Stimulated activated CD8-positive, alpha-beta memory T cell treated with anti-CD3 and anti-CD28 coated beads, Interleukin-7, amount 100 ng/mL, for 1 hour (primary cell): ENCODE measurements at places on chromosomes 1 and 21.

- DNase-seq: no peak
Observed at GRCh38 chr1:153933955-153934354, 11.2 kb upstream of the GATAD2B start.

DNA sequence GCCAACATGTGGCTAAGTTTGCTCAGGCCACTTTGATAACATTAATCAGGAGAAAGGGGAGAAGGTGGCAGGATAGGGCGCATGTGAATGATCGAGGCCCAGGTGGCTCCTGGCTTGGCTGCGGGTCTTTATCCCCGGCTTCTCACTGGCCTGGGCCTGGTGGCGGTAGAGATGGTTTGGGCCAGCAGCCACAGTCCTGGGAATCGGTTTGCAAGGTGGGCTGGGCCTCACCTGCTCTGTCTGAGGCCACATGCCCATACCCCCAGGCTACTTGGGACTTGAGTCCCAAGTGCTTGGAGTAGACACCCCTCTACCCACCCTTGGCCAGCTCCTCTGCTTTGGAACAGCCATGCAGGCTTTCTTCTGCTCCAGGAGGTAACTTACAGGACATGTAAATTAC is 49.7 kb upstream of the DISP3 start:
- no peak for DNase-seq

- no peak for DNase-seq
Observed at GRCh38 chr1:32767156-32767555, 50.0 kb downstream of the YARS1 start.

- DNase-seq: no peak
Observed at GRCh38 chr1:165053351-165053750, 303.2 kb downstream of the LMX1A start.

DNA sequence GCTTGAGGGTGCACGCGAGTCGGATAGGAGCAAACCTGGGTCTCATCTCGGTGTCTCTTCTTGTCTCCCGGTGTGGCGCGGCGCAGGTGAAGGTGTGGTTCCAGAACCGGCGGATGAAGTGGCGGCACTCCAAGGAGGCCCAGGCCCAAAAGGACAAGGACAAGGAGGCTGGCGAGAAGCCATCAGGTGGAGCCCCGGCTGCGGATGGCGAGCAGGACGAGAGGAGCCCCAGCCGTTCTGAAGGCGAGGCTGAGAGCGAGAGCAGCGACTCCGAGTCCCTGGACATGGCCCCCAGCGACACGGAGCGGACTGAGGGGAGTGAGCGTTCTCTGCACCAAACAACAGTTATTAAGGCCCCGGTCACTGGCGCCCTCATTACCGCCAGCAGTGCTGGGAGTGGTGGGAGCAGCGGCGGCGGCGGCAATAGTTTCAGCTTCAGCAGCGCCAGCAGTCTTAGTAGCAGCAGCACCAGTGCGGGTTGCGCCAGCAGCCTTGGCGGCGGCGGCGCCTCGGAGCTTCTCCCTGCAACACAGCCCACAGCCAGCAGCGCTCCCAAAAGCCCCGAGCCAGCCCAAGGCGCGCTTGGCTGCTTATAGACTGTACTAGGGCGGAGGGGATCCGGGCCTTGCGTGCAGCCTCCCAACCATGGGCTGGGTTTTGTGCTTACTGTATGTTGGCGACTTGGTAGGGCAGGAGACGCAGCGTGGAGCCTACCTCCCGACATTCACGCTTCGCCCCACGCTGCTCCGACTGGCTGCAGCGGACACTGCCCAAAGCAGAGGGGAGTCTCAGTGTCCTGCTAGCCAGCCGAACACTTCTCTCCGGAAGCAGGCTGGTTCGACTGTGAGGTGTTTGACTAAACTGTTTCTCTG is 5.1 kb downstream of the HLX start:
- DNase-seq: no peak

- DNase-seq: no peak
Observed at GRCh38 chr1:31746687-31747086, 17.5 kb downstream of the ADGRB2 start.

DNA sequence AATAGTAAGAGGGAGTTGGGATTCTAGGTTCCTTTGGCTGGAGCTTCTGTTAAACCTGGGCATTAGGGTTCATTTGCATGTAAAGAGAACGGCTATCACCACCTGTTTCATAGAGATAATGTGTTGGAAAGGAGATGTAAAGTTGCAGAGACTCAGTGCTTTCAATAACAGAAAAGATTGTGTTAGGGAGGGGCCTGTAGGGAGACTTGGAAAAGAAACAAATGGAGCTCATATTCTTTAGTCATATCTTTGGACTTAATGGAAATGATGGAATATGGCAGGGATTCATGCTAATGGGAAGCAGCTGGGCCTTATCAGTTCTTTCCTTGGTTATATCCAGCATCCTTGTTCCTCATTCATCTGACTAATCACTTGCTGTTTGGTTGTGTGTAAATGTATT is 144.9 kb downstream of the CD247 start:
- DNase-seq: no peak

DNA sequence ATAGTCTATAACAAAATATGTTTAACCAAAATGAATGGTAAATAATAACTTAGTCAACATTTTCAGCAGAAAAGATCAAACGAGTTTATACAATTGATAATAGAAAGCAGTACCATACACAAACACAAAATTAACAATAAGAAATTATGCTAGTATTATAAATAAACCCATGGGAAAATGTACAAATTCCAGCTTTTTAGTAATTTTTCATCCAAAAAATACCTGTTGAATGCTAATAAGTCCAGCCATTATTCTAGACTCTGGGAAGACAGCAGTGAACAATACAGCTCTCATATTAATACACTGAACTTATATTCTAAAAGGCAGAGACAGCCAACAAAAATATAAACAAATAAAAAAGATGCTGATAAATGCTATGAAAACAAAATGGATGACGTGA is 66.3 kb downstream of the AKT3 start:
- DNase-seq: no peak

- DNase-seq: no peak
Observed at GRCh38 chr1:153231785-153232184, 14.4 kb downstream of the PRR9 start.

- no peak for DNase-seq
Observed at GRCh38 chr1:223763251-223763650, 50.9 kb downstream of the CAPN2 start.

DNA sequence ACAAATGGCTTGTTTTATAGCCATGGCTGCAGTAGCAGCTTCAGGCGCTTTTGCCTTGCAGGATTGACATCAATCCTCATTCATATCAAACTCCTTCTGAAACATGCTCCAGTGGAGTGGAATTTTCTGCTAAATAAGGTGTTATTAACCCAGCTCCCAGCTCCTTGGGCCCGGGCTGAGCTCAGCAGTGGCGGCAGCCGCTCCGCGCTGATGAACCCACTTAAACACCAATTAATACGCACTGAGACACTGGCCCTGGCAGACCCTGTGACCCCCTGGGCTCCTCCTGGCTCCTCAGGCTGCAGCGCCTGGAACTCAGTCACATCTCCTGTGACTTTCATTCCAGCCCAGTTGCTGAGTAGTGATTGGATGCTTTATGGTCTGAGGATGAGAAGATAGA is 137.4 kb upstream of the GRIK3 start:
- DNase-seq: no peak

GRCh38 chr1:17874710-17875109 is 119.6 kb downstream of the ACTL8 start:
- no peak for DNase-seq

DNA sequence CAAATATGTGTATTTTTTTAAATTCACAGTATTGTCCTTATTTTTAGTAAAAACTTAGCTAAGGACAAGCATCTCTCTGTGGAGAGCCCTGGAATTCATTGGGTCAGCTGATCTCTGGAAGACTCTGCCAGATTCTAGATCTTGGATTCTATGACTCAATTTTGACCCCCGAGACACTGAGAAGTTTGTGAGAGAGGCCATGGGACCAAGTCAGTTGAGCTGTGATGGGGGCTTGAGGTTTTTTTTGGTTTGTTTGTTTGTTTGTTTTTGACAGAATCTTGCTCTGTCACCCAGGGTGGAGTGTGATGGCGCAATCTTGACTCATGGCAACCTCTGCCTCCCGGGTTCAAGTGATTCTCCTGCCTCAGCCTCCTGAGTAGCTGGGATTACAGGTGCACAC is 13.5 kb downstream of the SHISA4 start:
- no peak for DNase-seq

GRCh38 chr1:190068304-190068703 is 409.4 kb downstream of the BRINP3 start:
- DNase-seq: no peak

DNA sequence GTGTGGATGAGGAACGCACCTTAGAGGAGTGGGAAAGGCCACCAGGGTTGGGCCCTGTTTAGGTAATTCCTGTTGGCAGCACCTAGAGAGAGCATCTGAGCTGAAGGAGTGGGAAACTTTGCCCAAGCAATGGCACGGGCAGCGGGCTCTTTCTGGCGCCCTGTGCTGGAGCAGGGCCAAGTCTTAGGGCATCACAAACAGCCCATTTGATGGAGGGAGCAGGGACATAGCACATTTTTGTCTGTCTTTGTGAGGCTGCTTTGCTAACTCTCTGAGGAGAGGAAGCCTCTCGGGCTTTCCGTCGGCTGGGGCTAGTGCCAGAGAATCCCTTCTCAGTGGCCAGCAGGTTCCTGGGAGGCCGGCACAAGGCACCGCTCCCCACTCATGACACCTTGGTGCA is 22.5 kb upstream of the CNTN2 start:
- DNase-seq: no peak

GRCh38 chr1:103191327-103191726 is 83.0 kb upstream of the COL11A1 start:
- no peak for DNase-seq

GRCh38 chr1:67939186-67939743 is 106.0 kb upstream of the GNG12 start:
- DNase-seq: no peak

DNA sequence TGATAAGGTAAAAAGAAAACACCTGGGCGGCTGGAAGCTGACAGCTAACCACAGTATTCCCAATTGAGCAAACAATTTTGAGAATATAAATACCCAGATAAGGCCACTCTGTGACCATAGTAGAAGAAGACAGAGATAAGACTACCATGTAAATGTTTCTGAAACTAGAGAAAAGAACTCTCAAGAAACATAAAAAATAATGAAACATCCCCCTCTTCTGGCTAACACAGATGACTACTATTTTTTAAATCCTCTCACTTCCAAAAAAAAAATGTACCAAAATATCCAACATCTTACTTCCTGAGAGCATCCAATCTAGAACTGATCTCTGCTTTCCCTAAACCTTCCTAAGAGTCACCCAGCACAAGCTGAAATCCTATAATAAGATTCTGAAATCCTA is 125.9 kb downstream of the HFM1 start:
- DNase-seq: no peak

DNA sequence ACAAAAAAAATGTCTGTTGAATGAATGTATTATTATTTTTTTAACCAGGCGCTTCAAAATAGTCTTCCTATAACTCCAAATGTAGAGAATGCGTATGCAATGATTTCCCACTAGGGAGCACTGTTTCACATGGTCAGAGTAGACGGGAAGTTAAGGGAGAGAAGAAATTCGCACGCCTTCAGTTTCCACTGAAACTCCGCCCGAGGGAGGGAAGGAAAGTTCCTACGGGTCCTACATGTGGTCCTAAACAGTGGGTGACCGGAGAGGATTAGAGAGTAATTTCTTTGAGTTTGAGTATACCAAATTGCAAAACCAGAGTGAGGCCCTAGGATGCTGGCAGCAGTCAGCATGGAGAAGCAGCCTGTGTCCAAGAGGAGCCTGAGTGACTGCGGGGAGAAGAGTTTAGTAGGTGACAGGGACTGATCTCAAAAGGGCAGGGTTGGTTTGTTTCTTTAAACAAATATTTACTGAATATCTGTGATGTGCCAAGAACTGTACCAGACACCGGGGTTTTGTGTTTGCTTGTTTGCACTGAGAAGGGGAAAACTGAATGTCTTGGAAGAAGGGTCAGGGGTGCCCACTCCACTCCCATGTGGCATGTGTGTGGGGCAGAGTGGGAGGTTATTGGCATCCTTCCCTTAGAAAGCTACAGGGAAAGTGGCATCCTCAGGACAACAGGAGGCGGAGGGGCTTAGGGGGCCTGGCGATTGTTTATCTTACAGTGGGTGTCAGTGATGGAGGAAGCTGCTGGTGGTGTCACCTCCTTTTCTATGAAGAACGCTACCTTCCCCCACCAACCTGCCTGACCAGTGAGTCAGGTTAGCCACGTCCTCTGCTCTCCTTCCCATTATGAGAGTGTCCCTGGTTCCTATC is 22.8 kb downstream of the RNU5D-1 start:
- DNase-seq: no peak
